ENCODE measurements at places on chromosomes 5 and 9.

DNA sequence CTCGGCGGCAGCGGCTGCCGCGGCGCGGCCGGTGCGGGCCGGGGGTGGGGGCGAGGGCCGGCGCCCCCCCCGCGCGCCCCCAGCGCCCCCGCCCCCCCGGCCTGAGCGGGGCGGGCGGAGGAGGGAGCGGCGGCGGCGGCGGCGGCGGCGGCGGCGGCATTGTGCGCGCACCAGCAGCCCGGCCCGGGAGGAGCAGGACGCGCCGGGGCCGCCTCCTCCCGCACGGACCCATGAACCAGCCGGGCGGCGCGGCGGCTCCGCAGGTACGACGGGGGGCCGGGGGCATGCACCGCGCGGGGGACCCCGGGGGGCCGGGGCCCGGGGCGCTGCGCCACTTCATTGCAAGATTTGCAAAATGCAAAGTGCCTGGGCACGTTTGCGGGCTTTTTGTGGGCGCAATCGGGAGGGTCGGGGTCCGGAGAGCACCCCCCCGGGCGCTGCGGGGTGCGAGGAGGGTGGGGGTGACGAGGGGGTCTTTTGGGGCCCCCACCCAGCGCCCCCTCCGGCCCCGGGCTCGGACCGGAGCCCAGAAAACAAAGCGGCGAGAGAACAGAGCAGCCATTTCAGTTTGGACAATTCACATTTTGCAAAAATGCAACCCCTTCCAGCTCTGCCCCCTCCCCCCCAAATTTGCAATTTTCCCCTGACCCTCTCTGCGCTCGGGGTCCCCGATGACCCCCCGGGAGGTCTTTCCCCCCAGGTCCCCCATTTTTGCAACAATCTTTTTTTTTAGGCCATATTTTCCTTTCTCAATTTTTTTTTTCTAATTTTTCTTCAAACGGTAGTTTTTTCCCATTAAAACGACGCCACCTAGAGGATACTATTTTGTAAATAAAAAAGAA, at the start of gene ZNF618:
Gene ZNF618 (plus strand): TSS at position 159 of the 842 bp plus-strand sequence. CDS start 72 bp downstream, at position 231.
- DNase-seq: peak; percentile 78

DNA sequence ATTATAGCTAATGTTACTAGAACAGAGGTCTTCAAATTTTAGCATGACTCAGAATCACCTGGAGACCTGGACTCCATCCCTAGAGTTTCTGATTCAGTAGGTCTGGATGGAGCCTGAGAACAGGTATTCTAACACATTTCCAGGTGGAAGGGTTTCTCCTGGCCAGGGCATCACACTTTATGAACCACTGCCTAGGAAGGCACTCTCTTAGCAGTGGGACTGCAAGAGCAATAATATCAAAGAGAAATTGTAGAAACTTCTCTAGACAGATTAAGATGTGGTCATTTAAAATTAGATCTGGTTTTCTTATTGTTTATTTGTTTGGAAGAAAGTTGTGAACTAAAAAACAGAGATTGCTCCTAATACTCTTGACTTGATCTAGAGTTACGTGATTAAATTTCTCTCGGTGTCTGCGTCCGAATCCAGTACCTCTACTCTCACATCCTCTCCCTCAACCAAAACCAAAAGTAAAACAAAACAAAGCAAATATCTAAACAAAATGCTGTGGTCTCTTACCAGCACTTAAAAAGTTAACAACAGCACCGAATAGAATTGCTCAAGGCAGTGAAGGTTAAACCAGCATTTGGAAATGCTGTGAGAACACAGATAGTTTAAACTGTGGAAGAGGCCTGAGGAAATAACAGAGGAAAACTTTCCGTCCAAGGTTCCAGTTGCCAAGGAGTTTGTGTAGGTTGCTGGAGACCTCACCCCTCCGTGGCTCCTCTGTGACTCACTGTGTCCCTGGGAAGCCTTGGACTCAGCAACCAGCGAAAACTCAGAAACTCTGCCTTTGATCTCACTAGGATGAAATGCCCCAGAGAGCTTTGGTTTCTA, 193.4 kb downstream of the ARRDC3 start:
- DNase-seq: peak; percentile 20

DNA sequence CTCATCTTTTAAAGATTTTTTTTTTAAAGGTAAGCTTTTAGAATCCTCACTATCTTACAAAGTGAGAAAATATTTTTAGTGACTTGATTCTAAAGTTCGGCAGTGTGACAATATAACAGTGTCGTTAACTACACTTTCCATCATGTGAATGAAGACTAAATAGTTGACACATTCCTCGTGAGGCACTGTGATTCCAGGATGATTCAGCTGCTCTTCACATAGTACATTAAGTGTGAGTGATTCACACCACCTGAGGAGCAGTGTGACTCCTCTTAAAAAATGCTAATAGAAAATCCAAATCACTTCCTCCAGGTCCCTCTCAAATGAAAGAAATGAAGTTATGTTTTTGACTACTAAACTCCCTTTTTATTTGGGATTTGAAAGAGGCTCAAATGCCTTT, 589.5 kb downstream of the GABRG2 start:
- DNase-seq: no peak

DNA sequence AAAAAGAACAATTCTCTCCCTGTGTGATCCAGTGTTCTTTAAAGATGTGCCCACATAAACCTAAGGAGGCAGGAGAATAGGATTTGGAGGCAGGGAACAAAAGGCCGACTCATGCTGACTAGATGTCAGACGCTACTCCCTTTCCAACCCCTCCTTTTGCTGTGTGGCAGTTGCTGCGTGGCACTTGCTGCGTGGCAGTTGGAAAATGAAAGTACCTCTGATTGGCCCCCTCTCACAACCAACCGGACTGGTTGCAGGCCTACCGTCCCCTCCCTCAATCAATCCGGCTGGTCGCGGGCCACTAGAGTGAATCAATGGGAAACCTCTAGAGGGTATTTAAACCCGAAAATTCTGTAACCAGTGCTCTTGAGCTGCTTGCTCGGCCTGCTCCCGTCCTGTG, 551.0 kb downstream of the KIF4B start:
- DNase-seq: no peak

DNA sequence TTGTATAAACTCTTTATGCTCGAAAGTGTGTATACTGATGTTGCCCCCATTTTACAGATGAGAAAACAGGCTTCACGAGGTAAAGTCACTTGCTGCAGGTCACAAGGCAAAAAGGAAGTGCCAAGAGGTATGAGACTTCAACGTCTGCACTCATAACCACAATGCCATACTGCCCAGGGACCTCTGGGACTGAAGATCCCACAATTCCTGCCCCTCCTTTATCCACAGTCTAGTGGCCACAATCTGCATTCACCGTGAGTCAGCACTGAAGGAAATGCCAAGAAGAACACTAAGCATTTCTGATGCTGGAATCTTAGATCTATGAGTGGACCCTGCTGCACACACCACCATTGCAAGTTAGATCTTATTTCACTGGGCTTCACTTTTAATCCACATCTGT, 37.3 kb downstream of the MED27 start:
- no peak for DNase-seq

DNA sequence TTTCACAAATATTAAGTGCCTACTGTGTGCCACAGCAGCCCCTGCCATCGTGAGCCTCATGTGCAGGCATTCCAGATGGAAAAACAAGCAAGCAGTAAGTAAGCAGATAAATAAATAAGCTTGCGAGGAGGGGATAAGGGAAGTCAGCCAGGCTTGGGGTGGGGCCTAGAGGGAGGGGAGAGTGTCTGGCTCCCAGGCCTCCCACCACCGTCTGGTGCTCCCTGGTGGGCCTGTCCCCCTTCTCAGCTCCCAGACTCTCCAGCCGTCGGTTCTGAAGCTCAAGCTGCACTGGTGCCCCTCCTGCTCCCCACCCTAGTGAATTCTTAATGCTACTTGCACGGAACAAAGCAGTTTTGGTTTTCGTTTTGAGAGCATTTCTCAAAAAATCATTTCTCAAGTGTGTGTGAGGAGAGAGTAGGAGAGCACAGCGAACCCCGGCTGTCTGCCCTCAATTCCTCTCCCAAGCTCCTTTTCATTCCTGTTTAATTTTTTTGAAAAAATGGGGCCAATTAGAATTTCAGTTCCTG, 6.6 kb upstream of the IER5L start:
- DNase-seq: no peak

- DNase-seq: no peak
Observed at GRCh38 chr9:114469091-114469853, 36.0 kb downstream of the WHRN start.

- no peak for DNase-seq
Observed at GRCh38 chr5:149761461-149761860, 31.4 kb downstream of the PPARGC1B start.

- no peak for DNase-seq
Observed at GRCh38 chr5:149518620-149519019, 32.6 kb downstream of the CSNK1A1 start.

DNA sequence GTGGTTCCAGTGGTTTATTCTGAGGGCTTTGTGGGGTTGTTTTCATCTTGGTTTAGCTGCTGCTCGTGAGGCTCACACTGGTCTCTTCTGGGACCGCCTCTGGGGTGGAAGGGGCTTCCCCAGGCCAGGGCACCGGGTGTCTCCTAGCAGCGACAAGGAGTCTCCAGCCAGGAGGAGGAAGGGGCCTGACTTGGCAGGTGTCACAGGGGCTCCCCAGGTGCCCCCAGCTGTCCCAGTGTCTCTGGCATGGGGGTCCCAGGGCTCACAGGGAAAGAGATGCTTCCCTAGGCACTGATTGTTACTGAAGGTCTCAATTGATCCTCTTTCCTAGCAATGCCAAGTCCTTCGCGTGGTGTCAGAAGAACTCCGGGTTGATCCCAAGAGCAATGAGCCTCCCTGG, 241.1 kb upstream of the IRX4 start:
- DNase-seq: no peak
